ENCODE measurements at places on chromosomes 3 and 15. TPM values are rescaled to one million over a fixed set of nuclear protein-coding genes. Genes with fewer than 3 reads are reported as not detected.

GRCh38 chr3:105355408-105356061 is 11.2 kb upstream of the ALCAM start:
- H3K36me3 ChIP-seq = no peaks in the 10 kb centered on the region
- no peak overlapping the region for H3K27ac ChIP-seq
- H3K4me1 ChIP-seq = no peaks in the 10 kb centered on the region
- H3K27me3 ChIP-seq = no peaks in the 10 kb centered on the region

- DNase-seq = no peak
- no peaks in the 10 kb centered on the region for H3K36me3 ChIP-seq
- H3K27me3 ChIP-seq = no peaks in the 10 kb centered on the region
- no peaks in the 10 kb centered on the region for H3K4me1 ChIP-seq
- H3K4me3 ChIP-seq = no peak overlapping the region
- no peak overlapping the region for H3K27ac ChIP-seq
Observed at GRCh38 chr3:105764378-105765307, 104.2 kb downstream of the CBLB start.

DNA sequence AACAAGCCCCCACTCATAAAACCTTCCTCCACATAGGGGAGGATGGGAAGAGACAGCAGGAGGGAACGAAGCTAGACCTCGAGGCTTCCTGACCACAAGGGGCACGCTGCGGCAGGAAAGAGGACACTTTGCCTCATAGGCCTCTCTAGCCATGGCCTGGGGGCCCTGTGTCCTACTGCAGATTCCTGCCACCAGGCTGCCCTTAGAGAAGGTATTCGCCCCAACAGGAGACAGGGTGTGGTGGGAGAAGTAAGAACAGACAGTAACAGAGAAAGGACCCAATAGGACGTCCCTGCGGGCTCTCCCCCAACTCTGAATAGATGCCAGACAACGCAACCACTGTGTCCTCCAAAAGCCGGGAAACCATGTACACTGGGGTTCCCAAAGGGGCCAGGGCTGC is 36.8 kb downstream of the ADCY5 start:
- no peaks in the 10 kb centered on the region for H3K4me1 ChIP-seq
- no peak for DNase-seq
- H3K36me3 ChIP-seq = no peaks in the 10 kb centered on the region
- H3K27me3 ChIP-seq = no peaks in the 10 kb centered on the region

- H3K4me1 ChIP-seq = no peaks in the 10 kb centered on the region
- H3K27ac ChIP-seq = no peak overlapping the region
- DNase-seq = no peak
- no peaks in the 10 kb centered on the region for H3K27me3 ChIP-seq
Observed at GRCh38 chr15:36484038-36484778, 95.2 kb upstream of the CDIN1 start.

DNA sequence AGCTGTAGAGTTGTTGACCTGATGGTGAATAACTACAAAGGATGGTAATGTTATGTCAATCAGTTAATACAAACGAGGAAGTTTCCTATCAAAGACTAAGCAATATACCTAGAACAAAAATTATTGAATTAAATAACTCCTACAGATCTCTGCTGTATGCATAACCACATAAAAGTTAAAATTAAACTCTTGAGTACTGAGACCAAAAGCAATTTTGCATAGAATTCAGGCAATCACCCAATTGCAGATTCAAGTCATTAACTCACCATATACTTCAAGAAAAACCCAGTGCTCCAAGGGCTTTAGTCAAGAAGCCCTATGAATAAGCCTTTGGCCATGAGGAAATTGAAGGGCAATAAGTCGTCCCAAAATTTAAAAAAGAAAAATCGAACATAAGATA is 518.8 kb downstream of the MECOM start:
- no peak overlapping the region for H3K27ac ChIP-seq
- peaks cover 22% of the 10 kb centered on the region for H3K4me1 ChIP-seq
- no peak for DNase-seq
- H3K27me3 ChIP-seq = peaks cover 70% of the 10 kb centered on the region
- H3K36me3 ChIP-seq = 0 out of 2 replicates have a peak, but pooled peaks cover 3% of the 10 kb centered on the region

DNA sequence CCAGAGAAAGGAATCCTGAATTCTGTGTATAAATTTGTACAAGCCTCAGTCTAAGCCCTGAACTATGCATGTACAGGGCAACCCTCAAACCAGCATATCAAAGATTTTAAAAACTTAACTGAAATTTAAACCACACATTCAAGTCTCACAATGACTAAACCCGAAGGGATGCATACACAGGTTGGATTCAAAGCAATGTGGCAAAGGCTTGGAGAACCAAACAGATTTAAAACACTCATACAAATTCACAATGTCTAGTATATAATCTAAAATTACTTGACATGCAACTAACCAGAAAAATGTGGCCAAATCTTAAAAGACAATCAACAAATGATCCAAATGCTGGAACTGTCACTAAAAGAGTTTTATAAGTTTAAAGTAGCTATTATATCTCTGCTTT is 36.4 kb downstream of the CEP152 start:
- H3K27me3 ChIP-seq = no peaks in the 10 kb centered on the region
- no peak overlapping the region for H3K4me3 ChIP-seq

DNA sequence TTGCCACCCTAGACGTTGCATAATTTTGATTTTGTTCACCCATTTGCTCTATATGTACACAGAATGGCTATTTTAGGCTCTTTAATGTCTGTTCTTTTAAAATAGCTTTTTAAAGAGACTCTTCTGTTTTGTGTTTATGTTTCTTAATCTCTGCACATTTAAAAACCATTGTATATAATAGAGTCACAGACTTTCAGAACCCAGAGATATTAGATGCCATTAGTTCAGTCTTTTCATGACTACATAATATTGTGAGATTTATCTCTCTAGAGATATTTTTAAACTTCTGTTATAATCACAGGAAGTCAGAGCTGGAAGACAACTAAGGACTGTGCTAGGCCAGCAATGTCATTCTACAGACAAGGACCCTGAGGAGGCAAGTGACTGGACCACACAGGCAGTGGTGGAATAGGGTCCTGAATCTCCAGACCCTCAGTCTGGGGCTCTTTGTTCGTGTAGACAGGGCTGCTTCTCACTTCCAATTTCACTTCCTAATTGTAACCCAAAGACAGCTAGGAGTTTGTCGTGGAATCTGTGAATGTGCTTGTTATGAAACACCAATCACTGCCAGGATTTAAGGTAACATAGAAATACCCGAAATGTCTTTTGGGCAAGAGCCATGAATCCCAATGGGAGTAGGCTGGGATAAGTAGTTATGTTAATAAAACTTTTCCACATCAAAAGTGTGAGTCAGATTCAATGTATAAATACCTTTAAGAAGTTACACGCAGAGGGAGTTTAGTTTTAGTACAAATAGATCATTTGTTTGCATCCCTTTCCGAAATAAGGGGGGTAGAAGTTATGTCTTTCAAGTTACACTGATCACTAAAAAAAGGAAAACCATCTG is 165.2 kb upstream of the ROPN1 start:
- DNase-seq = no peak
- H3K27ac ChIP-seq = no peak overlapping the region
- no peaks in the 10 kb centered on the region for H3K4me1 ChIP-seq
- H3K4me3 ChIP-seq = no peak overlapping the region
- H3K27me3 ChIP-seq = peaks cover 43% of the 10 kb centered on the region

DNA sequence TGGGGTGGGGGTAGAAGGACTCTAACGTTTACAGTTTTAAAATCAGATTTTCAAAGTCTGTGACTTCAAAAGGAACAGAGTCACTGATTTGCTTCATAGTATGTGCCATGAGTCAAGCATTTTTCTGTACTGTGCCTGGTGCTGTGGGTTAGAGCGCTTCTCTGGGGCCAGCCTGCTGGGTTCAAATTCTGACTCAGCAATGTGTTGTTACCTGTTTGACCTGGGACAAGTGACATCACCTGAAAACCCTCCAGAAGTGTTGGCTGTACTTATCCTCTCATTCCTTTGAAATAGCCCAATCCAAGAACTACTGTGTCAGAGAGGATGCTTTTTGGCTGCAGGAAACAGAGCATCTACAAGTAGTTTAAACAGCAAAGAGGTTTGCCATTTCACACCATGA is 101.7 kb downstream of the LSM3 start:
- H3K36me3 ChIP-seq = no peaks in the 10 kb centered on the region
- H3K27ac ChIP-seq = no peak overlapping the region
- no peak overlapping the region for H3K4me3 ChIP-seq
- DNase-seq = no peak
- H3K27me3 ChIP-seq = no peaks in the 10 kb centered on the region

GRCh38 chr15:88083811-88084760 is 172.5 kb downstream of the NTRK3 start:
- no peak for DNase-seq
- no peaks in the 10 kb centered on the region for H3K36me3 ChIP-seq
- no peak overlapping the region for H3K27ac ChIP-seq
- no peak overlapping the region for H3K4me3 ChIP-seq

- DNase-seq = no peak
- H3K27me3 ChIP-seq = no peaks in the 10 kb centered on the region
- no peaks in the 10 kb centered on the region for H3K36me3 ChIP-seq
- H3K4me1 ChIP-seq = peaks cover 18% of the 10 kb centered on the region
Observed at GRCh38 chr3:178386401-178386800, 149.8 kb upstream of the KCNMB2 start.

DNA sequence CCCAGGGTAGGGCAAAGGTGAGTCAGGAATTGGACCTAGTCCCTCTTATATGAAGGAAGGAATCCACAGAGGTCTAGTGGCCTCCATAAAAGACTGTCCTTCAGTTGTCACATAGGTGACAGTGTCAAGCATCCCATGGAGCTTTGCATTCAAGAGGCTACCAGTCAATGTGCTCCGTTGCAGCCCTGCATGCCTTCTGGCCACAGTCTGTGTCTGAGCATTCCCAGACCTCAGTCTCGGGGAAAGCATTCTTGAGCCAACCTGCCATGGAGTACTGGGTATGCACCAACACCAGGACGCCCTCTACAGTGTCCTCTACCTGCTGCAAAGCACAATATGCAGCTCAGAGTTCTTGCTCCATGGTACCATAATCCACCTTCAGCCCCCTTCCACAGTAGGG is 46.7 kb upstream of the VGLL3 start:
- no peaks in the 10 kb centered on the region for H3K27me3 ChIP-seq
- H3K36me3 ChIP-seq = no peaks in the 10 kb centered on the region
- H3K4me3 ChIP-seq = no peak overlapping the region
- H3K27ac ChIP-seq = no peak overlapping the region

- H3K27me3 ChIP-seq = no peaks in the 10 kb centered on the region
- no peaks in the 10 kb centered on the region for H3K4me1 ChIP-seq
- no peak overlapping the region for H3K27ac ChIP-seq
- no peak for DNase-seq
- no peak overlapping the region for H3K4me3 ChIP-seq
Observed at GRCh38 chr3:192371870-192372400, 355.4 kb downstream of the FGF12 start.

- H3K36me3 ChIP-seq = no peaks in the 10 kb centered on the region
- H3K4me3 ChIP-seq = no peak overlapping the region
- no peaks in the 10 kb centered on the region for H3K27me3 ChIP-seq
- no peak for DNase-seq
Observed at GRCh38 chr3:159751752-159752151, 236.9 kb upstream of the IL12A start.

- H3K4me3 ChIP-seq = no peak overlapping the region
- H3K4me1 ChIP-seq = no peaks in the 10 kb centered on the region
- no peaks in the 10 kb centered on the region for H3K27me3 ChIP-seq
- peaks cover 16% of the 10 kb centered on the region for H3K36me3 ChIP-seq
Observed at GRCh38 chr15:44584162-44584749, 47.3 kb downstream of the EIF3J start.

DNA sequence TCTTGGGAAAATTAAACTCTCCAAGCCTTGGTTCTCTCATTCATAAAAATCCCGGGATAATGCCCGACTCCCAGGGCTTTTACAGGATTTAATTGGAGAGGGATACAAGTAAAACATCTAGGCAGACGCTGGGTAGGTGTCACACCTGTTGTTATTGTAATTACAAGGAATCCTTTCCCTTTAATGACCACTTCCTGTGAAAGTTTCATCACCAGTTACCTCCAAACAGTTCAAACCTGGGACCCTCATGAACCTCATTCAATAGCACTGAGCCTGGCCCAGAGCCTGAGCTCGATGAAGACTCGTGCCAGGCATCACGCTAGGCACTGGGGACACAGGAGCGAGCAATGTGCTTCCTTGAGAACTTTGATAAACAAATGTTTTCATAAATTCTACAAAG is 2.1 kb upstream of the RYK start:
- no peaks in the 10 kb centered on the region for H3K36me3 ChIP-seq
- H3K4me1 ChIP-seq = peaks cover 28% of the 10 kb centered on the region
- H3K27me3 ChIP-seq = no peaks in the 10 kb centered on the region
- DNase-seq = no peak
- no peak overlapping the region for H3K4me3 ChIP-seq

DNA sequence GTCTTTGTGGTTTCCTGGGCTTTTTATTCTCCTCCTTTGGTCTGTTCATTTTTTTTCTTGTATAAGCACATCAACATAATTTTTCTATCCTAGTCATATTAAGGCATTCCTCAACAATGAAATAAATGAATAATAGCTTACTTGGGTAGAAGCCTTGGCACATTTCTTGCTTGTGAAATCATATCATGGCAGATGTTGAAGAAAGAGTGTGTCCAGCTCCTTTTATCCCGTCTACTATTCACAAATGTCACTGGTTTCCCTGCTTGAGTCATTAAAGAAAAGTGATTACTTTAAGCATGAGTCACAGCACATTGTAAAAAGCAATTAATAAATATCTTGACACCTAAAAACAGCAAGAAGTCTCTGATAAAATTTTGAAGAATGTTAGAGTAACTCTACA is 42.1 kb downstream of the MINAR1 start:
- no peaks in the 10 kb centered on the region for H3K27me3 ChIP-seq
- no peak overlapping the region for H3K27ac ChIP-seq
- no peak for DNase-seq
- no peaks in the 10 kb centered on the region for H3K4me1 ChIP-seq
- no peak overlapping the region for H3K4me3 ChIP-seq

The GPR87 gene
- not detected for total RNA-seq

The RHOV gene
- 4.2 TPM for total RNA-seq

The NR2E3 gene
- total RNA-seq = 0.98 TPM

The CLEC3B gene
- total RNA-seq = not detected

The AGBL1 gene
- not detected for total RNA-seq

The LHFPL4 gene
- total RNA-seq = not detected

The A4GNT gene
- not detected for total RNA-seq

The SPATA12 gene
- total RNA-seq = 0.10 TPM

The IL17RD gene
- 3.5 TPM for total RNA-seq

The GOLGA6D gene
- total RNA-seq = not detected

The RHOA gene
- 296 TPM for total RNA-seq

The TMEM45A gene
- total RNA-seq = 8.6 TPM

The CSPG4 gene
- total RNA-seq = 17.5 TPM

The TMCO5A gene
- not detected for total RNA-seq

Measured in Panc1 (cell line).